Dermis blood vessel endothelial cell (primary cell): ENCODE measurements at places on chromosomes 1 and 21.

- DNase-seq, result no peak
These were observed 31.1 kb upstream of the MACF1 start for GRCh38 chr1:39173119-39173994.

GRCh38 chr21:44434568-44434925 is 20.8 kb upstream of the LRRC3 start:
- DNase-seq, result no peak

- peak; percentile 56 for DNase-seq
These were observed 53.8 kb upstream of the MROH9 start for GRCh38 chr1:170881268-170882265.

- no peak for DNase-seq
These were observed 44.6 kb upstream of the SLC30A1 start for GRCh38 chr1:211623515-211623914.

- DNase-seq, result peak; percentile 60
These were observed 526 bp downstream of the TPR start for GRCh38 chr1:186374303-186375151.

DNA sequence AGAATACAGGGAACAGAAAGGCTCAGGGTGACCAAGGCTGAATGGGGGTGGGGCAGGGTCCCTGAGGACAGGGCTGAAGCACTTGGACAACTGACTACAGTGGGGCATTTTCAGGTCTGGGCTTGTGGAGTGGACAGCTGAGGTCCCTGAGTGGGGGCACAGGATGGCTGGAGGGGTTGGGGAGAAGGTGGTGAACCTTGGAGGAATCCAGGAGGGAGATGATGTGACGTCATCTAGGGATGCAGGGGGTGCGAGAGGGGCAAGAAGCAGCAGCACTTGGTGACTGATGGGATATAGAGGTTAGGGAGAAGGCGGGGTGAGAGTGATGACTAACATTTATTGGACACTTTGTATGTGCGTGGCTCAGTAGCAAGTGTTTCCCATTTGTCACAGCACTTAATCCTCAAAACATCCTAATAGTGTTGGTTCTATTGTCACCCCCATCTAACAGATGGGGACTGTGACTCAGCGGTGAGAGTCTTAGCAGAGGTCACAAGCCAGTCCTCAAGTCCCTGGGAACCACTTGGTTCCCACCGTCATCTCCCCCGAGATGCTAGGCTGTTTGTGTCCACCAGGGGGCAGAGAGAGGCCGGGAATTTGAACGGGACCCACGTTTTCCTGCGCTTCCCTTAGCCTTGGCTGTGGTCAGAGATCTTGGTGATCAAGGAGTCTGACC is 27.9 kb upstream of the BMP8B start:
- peak; percentile 84 for DNase-seq

- no peak for DNase-seq
These were observed 13.1 kb downstream of the FAM78B start for GRCh38 chr1:166153525-166154314.

- peak; percentile 39 for DNase-seq
These were observed 756 bp downstream of the PHGDH start for GRCh38 chr1:119712342-119713038.

DNA sequence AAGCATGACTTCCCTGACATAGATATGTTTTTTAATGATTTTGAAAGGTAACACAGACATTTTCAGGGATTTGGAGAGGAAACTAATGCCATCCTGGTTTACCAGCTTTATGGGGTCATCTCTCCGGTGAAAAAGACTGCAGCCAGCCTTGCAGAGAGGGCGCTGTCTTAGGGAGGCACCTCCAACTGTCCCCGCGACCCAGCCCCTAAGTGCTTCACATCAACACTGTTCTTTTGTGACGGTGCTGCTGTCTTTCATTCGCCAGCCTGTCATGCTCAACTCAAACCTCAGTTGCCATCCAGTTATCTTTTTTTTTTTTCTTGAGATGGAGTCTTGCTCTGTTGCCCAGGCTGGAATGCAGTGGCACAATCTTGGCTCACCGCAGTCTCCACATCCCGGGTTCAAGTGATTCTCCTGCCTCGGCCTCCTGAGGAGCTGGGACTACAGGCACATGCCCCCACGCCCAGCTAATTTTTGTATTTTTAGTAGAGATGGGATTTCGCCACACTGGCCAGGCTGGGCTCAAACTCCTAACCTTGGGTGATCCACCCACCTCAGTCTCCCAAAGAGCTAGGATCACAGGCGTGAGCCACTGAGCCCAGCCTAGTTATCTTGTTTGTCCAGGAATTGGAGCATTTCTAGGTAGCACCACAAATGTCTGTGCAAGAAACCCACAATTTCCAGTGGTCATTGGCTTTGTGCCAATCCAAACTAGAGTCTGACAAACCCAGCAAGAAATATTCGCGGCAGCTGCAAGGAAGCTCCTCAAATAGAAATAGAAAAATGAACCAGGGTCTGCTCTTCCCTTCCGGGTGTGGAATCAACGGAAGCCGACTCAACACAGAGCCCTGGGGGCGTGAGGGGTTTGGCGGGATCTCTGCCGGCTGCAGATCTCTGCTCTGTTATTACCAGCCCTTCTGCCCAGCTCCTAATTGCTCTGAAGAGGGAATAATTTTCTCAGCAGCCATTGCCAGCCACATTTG is 24.2 kb downstream of the PDE9A start:
- peak; percentile 70 for DNase-seq

GRCh38 chr1:240280560-240281322 is 189.1 kb downstream of the FMN2 start:
- no peak for DNase-seq

GRCh38 chr1:231187571-231187970 is 25.7 kb downstream of the TRIM67 start:
- DNase-seq, result no peak

GRCh38 chr1:11650331-11650991 is 3.8 kb downstream of the FBXO2 start:
- peak; percentile 89 for DNase-seq

GRCh38 chr1:159141584-159142390 is 29.6 kb upstream of the CADM3 start:
- peak; percentile 47 for DNase-seq

DNA sequence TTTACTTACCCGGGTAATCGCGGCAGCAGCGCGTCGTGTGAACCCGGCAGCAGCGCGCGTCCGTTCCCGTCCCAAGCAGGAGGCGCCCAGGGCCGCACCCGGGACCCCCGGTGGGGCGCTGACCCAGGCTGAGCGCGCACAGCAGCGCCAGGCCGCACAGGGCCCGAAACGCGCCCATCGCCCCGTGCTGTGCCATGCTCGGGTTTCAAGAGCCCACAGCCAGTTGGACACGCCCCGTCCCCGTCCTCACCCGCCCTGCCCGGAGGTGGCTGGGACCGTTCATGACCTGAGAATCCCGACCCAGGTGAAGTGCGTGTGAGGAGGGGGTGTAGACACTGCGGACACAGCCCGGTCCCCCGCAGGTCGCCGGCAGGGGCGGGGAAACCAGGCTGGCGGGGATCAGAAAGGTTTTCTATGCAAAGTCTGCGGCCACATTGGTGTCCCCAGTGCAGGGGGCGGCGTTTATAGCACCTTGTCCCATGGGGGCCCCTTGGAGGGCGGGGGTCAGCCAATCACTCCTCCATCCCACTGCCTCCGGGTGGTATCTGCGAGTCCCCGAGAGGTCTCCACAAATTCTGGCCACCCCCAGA is at the start of gene TNFRSF18:
Gene TNFRSF18, minus strand, starts transcription at position 217 of the 590 bp plus-strand sequence. Its CDS starts 21 bp downstream, at position 196.
- DNase-seq, result no peak

DNA sequence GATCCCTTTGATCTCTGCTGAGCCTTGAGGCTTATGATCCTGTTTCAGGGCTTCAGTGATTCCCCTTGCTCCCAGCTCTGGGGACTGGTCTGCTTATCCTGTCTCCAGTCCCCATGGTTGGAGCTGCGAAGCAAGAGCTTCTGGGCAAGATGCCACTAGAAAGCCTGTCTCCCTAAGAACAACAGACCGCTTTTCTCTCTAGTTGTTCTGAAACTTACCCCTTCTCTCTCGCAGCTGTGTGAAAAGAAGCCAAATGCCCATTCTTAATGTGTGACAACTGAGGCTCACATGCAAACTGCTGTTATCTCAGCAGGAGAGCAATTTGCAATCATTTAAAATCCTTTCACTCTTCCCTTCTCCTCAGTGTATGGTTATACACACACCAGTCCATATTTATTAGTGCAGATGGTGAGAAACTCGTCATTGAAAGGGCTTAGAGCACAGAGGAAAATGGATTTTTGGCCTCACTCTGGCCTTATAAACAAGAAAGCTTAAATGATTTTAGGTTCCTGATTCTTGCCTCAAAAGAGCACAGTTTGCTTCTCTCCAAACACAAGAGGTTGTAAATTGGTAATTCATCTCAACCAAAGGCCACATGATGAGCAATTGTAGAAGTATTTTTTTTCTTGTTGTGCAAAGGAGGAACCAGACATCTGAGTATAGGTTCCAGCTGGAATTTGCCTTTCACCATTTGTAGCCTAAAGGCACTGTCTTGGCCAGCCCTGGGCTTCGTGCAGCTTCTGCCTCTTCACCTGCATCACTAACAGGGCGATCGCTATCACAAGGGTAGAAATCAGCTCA is 179.2 kb upstream of the LMO4 start:
- DNase-seq, result peak; percentile 3

DNA sequence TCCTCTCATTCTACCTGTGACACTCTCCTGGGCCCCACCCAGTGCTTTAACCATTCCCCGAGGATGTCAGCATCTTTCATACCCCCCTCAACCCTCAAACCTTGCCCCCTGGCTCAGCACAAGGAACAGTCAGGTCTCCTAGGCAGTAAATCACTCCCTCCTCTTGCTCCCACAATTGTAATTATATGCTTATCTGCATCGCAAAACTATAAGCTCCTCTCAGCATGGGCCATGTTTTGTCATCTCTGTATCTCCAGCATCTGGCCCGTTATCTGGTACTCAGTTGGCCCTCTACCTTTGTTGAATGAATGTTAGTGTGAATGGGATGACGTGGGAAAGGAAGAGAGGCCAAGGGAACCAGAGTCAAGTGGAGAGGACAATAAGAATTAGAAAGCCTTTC is 2.8 kb upstream of the ELOVL1 start:
- DNase-seq, result peak; percentile 9

DNA sequence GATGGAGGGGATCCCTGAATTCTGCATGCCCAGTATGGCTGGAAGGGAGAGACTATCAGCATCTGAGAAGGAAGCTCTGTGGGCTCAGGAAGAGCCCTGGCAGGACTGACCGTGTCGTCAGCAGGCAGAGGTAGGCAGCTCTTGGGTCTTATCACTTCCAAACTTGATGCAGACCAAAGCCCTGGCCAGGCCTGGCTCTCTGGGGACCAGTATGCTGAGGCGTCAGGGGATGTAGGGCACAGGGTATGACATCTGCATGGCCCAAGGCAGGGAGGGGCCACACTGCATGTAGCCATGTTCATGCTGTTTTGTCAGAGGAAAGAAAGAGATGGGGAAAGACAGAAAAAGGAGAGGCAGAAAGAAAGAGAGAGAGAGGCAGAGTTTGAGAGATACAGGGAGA is 6.3 kb downstream of the FGR start:
- no peak for DNase-seq

GRCh38 chr21:17590430-17590829 is 22.3 kb downstream of the BTG3 start:
- DNase-seq, result no peak

- DNase-seq, result no peak
These were observed 58.4 kb downstream of the DMAP1 start for GRCh38 chr1:44271646-44272045.

DNA sequence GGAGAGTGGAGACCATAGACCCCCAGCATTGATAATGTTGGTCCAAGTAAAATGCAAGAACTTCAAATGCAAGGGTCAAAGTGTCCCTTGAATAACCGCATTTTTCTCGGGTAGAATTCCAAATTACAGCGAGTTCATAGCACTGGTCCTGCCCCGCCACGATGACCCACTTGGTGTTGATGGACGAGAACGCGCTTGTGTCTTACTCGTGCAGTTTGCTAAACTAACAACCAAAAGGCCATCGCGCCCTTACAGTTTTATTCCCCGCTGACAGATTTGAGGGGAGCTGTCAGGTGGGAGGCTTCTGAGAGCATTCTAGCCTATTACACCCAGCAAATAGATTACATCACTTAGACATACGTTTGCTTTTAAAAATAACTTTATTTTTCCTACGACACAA is 17.3 kb upstream of the TSPEAR start:
- no peak for DNase-seq

DNA sequence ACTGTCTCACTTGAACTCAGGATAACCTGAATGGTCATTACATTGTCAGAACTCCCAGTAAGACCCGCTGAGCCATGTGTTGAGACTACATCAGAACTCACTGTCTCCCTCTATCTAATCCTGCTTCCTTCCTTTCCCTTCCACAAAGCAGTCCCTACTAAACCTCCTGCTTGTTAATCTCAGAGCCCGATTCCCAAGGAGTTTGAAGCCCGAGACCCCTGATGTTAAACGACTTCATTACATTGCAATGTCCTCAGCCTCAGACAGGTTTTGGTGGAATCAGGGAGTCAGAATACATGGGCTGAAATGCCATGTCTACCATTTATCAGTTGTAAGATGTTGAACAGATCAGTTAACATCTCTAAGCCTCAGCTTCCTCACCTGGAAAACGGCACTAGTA is 682.4 kb downstream of the ADGRL2 start:
- no peak for DNase-seq
